CD4-positive, CD25-positive, alpha-beta regulatory T cell (primary cell): ENCODE measurements at places on chromosomes 7 and 10. TPM values are rescaled to one million over a fixed set of nuclear protein-coding genes. Genes with fewer than 3 reads are reported as not detected.

DNA sequence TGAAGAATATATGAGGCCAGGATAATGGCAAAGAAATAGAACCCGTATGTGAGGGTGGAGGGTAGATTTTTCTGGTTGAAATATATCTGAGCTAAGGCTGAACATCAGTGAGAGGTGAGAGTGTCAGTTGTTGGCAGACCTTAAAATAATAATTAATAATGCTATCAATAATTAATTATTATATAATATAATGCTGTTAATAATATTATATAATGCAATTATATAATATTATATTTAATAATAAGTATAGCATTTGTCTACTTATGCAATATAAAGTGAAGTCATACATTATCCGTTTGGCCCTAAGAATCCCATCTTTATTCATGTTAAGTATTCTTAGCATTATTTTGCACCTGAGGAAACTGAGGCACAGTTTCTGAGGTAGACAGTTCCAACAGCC is 269.9 kb upstream of the FZD8 start:
- DNase-seq = no peak

DNA sequence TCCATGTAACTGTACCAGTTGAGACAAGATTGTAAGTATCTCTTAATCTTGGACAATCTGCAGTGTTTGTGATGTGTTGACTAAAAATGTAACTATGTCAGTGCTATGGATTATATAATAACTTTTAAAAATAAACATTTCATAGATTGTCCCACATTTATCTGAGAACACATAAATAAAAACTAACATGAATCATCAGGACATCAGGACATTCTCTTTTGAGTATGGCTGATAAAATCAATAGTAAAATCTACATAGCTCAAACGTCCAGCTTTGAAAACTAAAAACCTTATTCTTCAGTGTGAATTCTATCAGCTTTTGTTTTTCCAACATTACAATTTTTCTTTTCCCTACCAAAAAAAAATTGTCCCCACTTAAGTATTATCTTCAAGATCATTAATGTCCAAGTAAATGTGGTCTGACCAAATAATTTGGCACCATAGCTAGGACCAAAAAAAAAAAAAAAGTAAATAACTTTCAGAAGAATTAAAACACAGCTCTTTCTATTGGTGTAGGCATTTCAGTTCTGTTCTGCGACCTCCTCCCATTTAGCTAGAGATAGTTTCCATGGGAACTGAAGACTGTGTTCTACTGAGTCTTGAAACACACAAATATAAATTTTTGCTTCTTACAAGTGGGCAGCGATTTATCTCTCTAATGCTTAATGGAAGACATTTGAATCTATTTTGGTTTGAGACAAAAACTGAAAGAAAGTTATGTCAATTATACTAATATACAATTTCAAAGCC is 123.0 kb upstream of the SGCE start:
- DNase-seq = no peak

DNA sequence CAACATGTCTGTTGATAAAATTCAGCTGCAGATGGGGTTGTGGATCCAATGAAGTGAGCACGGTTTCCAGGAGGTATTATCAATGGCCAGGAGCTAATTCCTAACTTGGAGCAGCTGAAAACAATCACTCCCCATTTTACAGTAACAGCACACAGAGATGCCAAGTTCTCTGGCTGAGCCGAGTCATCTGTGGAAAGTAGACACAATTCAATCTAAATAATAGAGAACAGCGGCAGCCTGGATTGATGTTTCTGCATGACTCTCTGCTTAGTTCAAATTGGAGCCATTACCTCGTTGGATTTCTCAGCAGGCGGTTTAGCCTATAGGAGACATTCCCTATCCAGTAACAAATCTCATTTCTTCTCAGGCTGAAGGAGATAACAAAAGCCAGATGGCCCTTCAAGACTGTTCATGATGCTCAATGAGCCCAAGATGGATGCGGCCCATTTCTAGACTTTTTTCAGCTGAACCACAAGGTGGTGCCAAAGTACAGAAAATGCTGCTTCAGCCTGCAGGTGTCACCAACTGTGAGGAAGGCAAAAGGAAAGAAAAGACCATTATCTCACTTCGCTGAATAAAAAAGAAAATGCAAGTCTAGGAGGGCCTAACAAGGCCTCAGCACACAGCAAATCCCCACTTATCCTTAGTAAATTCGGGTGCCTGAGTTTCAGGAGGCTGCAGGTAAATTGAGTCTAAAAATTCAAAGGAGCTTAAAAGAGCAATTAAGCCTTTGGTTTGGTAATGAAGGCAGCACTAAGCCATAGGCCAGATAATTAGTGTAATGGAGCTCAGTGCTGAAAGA is 83.7 kb downstream of the SLC16A9 start:
- peak; percentile 70 for DNase-seq

DNA sequence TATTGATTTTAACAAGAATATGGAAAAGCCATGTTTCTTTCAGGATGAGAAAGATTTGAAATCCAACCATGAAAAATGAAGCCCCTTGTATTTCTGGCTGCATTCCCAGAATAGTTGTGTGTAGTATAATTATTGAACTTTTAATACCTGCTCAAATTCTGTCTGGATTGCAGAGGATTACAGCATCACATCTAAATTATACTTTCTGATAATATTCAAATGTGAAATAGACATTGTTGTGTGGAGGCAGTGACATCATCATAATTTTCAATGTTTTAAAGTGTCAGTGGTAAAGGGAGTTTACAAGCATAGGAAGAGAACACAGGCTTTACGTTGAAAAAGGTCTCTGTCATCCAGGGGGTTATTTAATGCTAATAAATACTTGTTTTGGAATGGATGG is 93.4 kb downstream of the POLL start:
- no peak for DNase-seq

MAT1A gene
- not detected for polyA plus RNA-seq
